Activated naive CD4-positive, alpha-beta T cell treated with anti-CD3 and anti-CD28 coated beads, Interleukin-2, amount 50 U/mL, for 16 hours (primary cell): ENCODE measurements at places on chromosomes 5 and 9.
A peak's percentile ranks its signal among the peaks of the same experiment; 100 is the strongest.

DNA sequence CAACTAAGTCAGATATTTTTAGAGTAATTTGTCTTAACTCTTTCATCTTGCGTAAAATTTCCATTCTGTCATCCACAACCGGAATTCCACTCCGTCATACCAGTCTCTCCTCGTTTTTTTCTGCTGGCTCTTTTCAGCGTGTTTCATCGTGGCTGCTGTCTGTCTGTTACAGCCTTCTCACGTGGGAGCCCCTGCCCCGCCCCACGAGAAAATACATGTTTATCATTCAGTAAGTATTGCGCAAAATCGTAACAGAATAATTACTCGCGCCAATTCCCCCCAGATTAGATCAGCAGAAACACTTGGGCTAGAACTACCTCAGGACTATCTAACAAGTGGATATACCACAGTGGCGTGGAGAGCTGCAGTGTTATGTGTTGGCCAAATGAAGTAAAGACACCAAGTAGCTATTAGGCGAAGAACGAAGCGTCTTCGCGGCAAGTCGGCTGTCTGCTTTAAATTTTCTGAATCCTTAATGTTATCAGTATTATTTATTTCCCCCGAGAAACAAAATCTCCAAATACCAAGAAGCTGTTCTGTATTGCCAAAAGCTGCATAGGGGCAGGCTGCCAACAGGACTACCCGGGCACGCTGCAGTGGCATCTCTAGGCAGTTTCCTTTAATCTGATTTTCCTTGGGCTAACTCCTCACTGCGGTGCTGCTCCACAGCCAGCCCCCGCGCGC is 566 bp upstream of the FOCAD start:
- peak; percentile 58 for DNase-seq

DNA sequence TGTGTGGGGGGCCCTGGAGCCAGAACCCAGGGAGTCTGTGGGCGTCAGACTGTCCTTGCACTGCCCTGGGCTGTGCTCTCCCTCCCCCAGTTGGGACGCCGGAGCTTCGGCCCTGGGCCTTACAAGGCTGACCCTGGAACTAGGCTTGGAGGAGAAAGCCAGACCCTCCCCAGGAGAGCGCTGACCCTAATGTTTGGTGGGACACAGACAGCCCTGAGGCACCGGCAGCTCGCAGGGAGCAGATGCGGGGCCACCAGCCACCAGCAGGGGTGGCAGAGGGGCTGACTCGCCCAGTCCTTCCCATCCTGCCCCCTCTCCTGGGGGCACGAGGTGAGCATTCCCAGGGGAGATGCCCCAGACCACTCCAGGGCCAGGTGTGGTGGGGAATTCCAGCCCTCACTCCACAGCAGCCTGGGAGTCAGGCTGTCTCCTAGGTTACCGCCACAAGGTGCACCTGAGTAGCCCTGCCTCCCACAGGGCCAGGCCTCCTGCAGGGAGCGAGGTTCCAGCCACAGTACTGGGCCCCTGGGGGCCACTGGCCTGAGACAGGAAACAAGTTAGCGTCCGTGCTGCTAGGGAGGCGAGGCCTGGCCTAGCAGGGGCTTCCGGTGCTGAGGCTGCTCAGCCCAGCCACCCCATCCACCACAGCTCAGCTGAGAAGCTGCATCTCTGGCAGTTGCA is 134.6 kb downstream of the OLFM1 start:
- DNase-seq, result no peak

- no peak for DNase-seq
Observed at GRCh38 chr9:95366731-95367325, 49.3 kb upstream of the FANCC start.

DNA sequence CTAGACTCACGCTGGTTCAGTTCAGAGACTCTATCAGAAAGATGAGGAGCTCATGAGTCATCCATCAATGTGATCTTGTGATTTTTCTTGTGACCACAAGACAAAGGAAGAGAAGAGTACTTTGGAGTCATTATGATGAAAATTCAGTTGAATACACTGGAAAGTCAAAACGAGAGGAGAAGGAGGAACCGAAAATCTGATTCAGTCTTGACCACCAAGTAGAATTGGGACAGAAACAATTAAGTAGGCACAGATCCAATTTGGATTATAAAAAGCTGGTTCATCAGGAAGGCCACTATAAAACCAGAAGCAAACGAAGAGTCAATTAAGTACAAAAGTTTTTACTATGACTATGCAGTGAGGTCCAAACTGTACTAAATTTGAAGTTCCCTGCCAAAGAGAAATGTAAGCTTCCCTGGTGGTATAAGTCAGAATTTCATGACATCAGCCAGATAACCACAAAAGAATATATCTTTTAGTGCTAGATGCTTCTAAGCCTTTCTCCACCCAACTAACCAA is 90.9 kb downstream of the THBS4 start:
- no peak for DNase-seq

DNA sequence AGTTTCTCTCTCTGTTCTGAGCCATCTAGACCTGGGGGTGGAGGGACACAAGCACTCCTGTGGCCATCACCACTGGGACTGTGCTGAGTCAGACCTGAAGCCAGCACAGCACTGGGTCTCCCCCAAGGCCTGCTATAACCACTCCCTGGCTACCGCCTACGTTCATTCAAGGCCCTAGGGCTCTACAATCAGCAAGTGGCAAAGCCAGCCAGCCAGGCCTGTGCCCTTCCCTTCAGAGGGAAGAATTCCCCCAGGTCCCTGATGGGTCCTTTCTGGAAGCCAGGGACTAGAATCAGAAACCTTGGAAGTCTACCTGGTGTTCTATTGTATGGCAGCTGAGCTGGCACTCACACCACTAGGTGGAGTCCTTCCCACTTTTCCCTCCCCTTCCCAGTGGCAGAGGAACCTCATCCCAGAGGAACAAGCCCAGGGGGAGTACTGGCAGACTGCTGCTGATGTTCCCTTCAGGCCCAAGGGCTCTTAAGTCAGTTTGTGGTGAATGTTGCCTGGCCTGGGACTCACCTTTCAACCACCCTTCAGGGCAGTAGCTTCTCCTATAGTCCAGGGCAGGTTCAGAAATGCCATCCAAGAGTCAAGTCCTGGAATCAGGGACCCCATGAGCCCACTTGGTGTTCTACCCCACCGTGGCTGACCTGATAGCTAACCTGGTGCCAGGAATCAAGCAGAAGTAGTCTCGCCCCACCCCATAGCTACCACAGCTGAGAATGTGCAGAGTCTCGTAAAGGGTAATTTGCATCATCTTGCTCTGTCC is 20.0 kb downstream of the JMY start:
- DNase-seq, result no peak

DNA sequence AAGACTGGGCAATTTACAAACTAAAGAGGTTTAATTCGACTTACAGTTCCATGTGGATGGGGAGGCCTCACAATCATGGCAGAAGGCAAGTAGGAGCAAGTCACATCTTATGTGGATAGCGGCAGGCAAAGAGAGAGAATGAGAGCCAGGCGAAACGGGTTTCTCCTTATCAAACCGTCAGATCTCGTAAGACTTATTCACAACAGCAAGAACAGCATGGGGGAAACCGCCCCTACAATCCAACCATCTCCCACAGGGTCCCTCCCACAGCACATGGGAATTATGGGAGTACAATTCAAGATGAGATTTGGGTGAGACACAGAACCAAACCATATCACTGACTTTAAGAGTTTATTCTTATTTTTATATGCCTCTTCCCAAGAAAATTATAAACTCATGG is 60.3 kb downstream of the RFK start:
- no peak for DNase-seq

DNA sequence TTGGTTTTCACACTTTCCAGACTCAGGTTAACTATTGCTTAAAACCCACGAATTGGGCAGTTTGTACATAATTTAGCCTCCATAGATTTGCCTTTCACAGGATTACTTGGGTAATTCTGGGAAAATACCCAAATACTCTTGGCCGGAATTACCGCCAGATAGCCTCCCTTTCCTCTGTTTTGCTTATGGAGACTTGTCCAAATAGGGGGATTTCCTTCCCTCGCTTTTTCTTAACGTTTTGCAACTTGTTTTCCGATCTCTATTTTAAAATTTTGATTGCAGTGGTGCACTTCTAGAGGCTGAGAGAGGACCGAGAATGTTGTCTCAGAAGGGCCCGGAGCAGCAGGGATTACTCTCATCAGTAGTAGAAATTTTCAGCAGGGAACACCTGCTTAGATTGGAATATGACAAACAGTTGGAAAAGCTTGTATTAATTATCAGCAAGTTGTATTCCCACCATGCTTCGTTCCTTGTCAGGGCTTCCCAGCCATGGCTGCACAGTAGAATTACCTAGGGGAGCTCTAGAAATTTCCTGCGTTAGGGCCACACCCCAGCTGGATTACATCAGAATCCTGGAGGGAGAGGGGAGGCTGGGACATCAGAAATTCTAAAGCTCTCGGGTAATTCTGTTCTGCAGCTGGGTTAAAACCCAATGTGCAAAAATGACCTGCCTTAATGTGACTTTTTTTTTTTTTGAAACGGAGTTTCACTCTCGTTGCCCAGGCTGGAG is 329.1 kb downstream of the SH3GL2 start:
- no peak for DNase-seq

- DNase-seq, result no peak
Observed at GRCh38 chr9:37923118-37923795, 19.3 kb upstream of the SLC25A51 start.

GRCh38 chr5:101689306-101689705 is 606.8 kb downstream of the SLCO4C1 start:
- DNase-seq, result no peak

- no peak for DNase-seq
Observed at GRCh38 chr9:124674651-124675050, 96.5 kb downstream of the NR6A1 start.

GRCh38 chr5:60613826-60614225 is 86.1 kb downstream of the DEPDC1B start:
- no peak for DNase-seq

DNA sequence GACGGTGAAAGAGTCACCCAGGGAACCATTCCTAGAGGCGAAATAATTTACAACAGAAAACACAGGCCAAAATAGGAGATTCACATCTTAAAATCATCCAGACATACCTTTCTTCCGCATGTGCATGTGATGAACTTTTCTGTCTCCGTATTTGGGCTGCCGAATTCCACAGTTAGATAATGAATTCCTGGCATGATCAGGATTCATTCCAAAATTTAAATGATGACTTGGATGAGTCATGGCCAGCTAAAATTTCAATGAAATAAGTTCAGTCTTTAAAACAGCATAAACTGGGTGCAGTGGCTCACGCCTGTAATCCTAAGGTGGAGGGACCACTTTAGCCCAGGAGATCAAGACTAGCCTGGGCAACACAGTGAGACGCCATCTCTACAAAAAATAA is 82.7 kb downstream of the DROSHA start:
- no peak for DNase-seq

GRCh38 chr5:161387121-161387520 is 159.4 kb downstream of the GABRB2 start:
- no peak for DNase-seq

DNA sequence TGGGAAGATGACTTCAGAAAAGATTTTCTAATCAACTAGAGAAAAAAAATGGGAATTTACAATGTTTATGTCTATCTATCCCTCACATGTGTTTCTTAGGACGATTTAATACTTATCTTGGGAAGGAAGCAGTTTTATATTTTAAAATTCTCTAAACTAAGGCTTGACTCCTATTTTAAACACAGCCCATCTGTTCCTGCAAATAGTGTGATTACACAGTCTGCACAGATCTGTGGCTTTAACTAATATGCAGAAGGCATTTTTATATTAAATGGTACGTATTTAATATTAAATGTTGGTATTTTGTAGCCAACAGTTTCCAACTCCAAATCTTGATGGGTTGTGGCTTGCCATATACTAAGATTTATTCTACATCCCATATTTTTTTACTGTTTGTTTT is 53.2 kb upstream of the EBF1 start:
- no peak for DNase-seq

DNA sequence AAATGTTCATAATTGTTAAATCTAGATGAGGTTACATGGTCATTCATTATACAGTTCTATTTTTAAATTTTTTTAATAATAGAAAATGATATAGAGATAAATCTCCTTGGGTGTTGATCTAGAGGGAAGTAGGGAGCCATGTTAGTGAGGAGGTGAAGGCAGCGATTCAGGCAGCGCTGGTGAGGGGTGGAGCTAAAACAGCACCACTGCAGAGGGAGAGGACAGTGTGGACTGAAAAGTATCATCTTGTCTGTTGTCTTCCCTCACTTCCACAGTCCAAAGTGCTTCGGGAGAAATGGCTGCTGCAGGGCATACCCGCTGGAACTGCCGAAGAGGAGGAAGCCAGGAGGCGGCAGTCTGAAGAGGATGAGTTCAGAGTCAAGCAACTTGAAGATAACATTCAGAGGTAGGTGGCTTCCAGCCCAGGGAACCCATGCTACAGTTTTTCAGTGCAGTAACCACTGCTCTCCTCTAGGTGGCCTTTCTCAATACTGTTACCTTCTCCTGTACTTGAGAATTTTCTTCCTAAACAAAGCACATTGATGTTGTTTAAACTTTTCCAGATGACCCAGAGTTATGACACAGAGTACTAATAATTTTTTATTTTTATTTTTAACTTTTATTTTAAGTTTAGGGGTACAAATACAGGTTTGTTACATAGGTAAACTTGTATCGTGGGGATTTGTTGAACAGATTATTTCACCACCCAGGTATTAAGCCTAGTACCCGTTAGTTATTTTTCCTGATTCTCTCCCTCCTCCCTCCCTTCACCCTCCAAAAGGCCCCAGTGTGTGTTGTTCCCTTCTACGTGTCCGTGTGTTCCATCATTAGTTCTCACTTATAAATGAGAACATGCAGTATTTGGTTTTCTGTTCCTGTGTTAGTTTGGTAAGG is 100.5 kb downstream of the PALM2AKAP2 start:
- DNase-seq, result no peak

DNA sequence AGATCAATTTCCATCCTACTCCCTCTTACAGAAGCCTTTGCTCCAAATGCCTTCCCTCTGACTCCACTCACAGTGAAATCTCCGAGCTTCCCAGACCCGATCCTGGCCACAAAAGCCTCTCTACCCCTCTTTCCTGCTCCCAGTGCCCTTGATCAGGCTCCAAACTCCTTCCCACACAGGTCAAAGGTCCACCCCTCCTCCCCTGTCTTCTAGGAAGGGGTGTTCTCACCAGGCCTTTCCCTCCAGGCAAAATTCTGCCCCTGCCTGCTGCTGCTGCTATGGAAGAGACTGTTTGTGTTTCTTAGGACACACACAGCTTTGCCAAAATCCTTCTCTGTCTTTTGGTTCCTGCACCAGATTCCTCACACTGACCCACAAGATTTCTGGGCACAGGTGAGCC is 85.8 kb upstream of the ALDH1A1 start:
- no peak for DNase-seq

DNA sequence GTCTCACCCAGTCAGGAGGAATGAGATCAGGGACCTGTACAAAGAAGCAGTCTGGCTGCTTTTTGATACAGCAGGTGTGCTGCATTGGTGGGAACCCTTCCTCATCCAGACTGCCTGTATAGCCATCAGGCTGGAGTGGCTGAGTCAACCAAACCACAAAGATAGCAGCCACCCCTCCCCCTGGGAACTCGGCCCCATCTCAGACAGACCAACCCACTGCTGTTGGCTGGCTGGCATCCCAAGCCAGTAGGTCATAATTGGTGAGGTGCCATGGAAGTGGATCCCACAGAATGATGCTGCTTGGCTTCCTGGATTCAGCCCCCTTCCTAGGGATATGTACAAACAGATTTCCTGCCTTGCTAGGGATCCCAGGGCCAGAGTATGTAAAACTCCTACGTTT is 60.9 kb downstream of the YTHDC2 start:
- DNase-seq, result no peak

GRCh38 chr9:1042466-1042865 is 7.7 kb upstream of the DMRT2 start:
- DNase-seq, result no peak

GRCh38 chr5:151295138-151295537 is 8.4 kb downstream of the SLC36A3 start:
- no peak for DNase-seq
